ENCODE measurements at places on chromosomes 6 and 20.

GRCh38 chr20:64055893-64056638 is 6.6 kb upstream of the SOX18 start:
- no peak for DNase-seq

- no peak for DNase-seq
Observed at GRCh38 chr6:22466665-22467245, 102.6 kb upstream of the HDGFL1 start.

DNA sequence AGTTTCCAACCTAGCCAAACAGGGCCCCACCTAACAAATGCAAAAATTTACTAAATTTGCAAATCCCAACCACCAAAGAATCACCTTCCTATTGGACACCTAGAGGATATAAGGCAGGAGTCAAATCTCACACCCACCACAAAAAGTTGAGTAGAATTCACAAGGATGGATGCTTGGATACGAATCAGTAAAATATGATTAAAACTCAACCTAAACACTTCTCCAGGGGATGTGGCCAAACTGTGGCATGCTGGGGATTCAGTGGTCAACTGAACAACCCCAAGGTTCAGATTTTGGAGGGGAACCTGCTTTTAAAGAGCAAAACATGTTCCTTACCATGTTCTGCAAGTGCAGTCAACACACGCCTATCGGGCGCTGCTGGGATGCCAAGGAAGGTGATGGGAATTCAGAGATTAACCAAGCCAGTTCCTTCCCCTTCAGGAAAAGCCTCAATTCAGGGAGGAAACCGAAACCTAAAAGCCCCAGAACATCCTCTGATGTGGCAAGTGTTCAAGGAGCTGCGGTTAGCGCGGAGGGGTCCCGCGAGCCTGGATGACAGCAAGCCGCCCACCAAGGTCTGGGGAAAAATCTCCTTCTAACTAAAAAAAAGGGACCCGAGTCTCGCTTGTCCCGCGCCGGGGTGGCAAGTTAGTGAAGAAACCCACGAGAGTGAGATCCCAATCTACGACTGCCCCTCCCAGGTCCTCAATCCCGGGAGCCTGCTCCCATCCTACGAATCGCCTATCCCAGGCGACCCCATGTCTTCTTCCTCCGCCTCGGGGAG is 902 bp downstream of the SAMHD1 start:
- no peak for DNase-seq

DNA sequence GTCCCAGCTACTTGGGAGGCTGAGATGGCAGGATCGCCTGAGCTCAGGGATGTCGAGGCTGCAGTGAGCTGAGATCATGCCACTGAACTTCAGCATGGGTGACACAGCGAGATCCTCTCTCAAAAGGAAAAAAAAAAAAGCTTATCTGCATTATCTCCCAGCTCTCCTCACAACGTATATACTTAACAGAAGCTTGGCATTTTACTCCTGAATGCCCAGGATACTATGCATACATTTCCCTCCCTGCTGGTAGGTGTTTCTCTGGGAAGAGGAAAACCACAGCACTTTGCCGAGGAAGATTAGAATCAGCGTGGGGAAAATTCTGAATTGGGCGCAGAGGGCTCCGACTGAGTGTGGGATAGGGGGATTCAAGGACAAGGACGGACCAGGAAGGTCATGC is 800.6 kb downstream of the DHX35 start:
- DNase-seq = no peak

DNA sequence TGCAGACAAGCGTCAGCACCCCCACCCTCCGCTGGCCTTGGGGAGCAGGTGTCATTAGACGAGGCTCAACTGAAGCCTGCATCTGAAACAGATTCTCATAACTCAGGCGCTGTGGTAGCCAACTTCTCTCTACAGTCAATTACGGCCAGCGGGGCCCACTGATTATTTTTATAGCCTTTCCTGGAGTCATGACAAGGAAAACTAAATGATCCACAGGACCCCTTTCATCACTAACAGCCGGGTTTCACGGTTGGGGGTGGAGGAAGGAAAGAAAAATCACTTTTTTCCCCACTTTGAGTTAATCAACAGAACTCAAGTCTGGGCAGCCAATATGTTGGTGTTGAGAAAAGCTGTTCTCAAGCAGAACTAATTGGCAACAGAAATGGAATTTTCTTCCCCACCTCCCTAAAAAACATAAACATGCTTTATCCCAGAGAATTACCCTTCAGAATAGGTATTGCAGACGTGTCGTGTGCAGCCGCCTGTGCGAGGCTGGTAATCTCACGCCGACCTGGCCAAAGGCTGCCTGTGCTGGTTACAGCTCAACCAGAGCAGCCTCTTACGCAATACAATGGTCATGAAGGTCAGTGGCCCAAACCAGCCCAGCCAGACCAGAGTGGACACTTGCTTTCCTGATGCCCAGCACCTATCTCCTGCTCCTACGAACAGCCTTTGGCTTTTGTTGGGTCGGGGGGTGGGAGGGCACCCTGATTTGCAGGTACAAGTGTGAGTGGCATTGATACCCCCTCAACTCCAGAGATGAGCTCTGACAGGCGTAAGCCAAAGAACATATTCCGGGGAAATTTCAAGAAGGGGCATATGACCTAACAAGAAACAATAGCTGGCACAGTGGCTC is 11.0 kb downstream of the RIPOR3 start:
- DNase-seq = no peak

DNA sequence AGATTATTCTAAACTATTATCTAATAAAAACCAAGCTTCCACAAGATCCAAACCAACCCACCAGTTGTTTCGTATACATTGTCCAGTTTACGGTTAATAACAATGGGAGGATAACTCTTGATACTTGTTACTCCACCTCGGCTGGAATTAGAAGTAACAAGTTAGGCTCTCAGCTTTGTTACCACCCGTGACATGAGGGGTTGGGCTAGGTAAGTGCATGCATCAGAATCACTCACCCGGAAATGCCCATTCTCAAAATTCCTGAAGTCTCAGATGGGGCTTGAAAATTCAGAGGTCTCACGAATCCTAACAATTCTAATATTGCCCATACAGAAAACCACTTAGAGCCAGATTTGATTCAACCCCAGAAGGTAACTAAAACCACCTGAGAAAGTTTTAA is 27.0 kb upstream of the SERPINB1 start:
- no peak for DNase-seq

DNA sequence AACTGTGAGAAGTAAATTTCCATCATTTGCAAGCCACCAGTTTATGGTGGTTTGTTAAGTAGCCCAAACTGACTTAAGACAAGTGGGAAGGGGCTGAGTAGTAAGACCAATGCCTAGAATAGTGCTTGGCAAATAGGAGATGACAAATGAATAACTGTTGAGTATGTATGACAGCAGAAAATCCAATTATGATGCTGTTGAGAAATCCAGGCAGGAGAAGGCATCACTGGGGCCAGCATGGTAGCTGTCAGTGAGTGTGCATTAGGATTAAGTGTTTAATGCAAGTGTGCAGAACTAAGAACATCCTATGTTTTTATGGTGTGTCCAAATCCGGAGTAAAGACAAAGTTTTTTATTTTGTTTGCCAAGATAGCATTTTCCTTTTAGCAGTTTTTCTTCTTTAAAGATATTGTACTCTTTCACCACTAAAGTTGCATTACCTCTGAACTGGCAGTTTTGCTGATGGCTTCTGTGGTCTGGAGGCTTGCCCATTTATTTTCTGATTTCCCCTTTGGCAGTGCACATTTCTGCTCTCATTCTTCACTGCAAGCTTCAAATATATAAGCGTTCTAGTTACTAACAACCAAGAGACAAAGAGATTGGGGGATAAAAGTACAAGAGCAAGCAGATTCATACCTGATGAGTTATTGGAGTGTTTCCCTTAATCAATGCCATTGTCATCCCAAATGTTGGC is 289.7 kb downstream of the KCNQ5 start:
- DNase-seq = no peak

GRCh38 chr6:37429352-37429750 is 3.7 kb upstream of the CMTR1 start:
- no peak for DNase-seq

DNA sequence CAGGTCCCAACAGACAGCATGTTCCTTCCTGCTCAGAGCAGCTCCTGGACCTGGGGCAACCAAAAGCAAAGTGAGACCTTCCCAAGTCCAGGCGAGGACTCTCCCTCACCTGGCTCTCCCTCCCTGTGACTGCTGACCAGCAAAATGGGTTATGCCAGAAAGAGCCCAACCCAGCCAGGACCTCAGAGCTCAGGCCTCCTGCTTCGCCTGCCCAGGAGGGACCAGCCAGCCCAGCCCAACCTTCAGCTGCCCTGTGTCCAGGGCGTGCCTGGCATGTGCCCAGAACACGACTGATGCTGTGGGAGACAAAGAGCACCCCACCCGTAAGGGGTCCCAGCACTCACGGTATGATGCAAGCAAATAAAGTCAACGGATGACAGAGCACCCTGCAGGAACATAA is 74.0 kb upstream of the CST7 start:
- DNase-seq = no peak

GRCh38 chr6:55980627-55981211 is 105.3 kb upstream of the BMP5 start:
- peak; percentile 18 for DNase-seq

DNA sequence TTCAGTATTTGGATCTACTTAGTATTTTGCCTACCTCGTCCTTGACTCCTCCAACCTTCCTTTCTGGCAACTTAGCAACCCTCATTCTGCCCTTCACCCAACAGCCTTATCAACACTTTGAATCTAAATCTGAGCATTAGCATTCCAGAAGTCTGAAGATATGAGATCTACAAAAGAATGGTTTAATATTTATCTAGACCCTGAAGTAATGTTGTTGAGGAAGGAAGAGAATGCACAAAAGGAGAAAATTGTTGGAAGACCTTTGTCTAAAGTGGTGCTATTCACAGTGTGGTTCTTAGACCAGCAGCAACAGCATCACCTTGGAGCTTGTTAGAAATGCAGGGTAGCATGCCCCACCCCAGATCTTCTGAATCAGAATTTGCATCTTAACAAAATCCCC is 198.2 kb upstream of the PLCB4 start:
- no peak for DNase-seq

GRCh38 chr6:6649824-6650349 is 61.4 kb downstream of the LY86 start:
- no peak for DNase-seq

DNA sequence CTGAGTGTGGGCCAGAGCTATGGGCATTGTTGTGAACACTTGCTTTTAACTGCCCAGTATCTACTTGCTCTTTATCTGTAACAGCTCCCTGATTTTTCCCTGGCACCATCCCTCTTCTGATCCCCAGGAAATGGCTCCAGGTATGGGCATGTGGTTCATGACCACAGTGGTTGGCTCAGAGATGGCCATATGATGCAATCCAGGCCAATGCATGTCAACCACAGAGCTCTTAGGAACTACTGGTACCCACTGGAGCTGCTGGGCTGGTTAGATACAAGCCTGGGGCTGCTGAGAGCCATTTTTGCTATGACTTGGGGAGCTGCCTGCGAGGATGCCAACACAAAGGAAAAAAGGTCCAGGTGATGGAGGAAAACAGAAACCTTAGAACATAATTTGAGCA is 55.6 kb downstream of the KCNB1 start:
- DNase-seq = no peak

GRCh38 chr6:160063771-160064413 is 57.7 kb upstream of the SLC22A1 start:
- DNase-seq = no peak

GRCh38 chr6:116458264-116458663 is 2.9 kb upstream of the CALHM6 start:
- DNase-seq = no peak

- no peak for DNase-seq
Observed at GRCh38 chr6:129055796-129056195, 172.9 kb downstream of the LAMA2 start.

DNA sequence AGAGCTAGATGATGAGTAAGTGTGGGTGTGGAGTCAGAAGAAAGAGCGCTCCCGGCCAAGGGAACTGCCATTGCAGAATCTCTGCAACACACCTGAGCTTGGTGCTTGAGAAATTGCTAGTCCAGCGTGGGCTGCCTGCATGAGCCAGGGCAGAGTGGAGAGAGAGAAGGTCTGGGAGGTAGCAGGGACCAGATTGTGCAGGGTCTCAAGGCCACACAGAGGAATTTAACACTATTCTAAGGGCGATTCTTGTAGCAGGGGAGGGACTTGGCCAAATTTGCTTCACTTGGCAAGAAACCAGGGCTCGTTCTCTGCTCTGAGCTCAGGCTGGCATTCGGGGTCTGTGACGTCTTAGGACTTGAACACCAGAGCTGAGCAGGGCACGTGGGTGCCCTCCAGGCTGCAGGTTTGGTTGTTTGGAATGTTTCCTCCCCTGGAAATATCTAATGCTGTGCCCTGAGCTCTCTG is 53.5 kb downstream of the BCAS4 start:
- DNase-seq = no peak

- DNase-seq = no peak
Observed at GRCh38 chr20:31764641-31765305, 25.7 kb downstream of the TPX2 start.

DNA sequence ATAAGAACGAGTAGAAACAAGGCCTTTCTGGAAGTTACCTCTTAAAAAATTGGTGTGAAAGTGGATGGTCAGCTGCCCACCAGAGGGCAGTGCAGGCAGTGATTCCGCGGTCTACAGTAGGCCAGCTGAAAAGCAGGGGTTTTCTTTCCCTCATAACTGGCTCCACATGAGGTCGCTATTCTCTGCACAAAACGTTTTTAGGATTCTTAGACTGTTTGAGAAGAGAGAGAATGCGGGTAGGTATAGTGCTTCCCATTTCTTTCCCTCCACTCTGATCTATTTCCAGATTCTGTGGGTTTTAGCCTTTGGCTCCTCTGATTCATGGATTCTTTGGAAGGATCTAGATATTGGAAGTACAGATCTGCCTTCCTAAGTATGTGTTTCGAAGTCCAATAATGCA is 14.2 kb downstream of the FIG4 start:
- peak; percentile 70 for DNase-seq

- no peak for DNase-seq
Observed at GRCh38 chr6:13425943-13426931, 61.2 kb downstream of the GFOD1 start.

DNA sequence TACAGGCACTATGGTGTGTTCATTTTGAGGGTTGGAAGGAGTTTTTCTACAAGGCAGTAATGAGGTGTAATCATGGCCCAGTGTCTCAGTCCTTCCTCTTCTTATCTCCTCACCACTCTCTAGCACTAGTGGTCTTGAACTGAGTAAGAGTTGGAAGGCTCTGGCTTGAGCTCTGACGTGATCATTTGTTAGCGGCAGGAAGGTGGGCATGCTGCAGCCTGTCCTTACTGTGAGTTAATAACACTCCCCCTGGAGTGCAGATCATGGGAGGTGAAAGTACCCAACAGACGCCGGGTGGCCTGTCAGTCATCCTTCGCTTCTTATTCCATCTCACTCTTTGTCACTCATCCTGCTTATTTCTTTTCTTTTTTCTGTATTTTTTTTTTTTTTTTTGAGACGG is 356.9 kb downstream of the CDKAL1 start:
- no peak for DNase-seq

- DNase-seq = no peak
Observed at GRCh38 chr6:165045631-165046030, 263.8 kb downstream of the C6orf118 start.

All from GM04504 (cell line).